Upper lobe of left lung (tissue), 6 donors: ENCODE measurements at places on chromosomes 7 and 10. TPM values are rescaled to one million over a fixed set of nuclear protein-coding genes. Genes with fewer than 3 reads are reported as not detected.
A peak's percentile ranks its signal among the peaks of the same experiment; 100 is the strongest.

The FGFR2 gene
- 60.2 TPM for total RNA-seq

The A1CF gene
- total RNA-seq = not detected

The SGCE gene
- 136 TPM for total RNA-seq

The AKR1C1 gene
- 103 TPM for total RNA-seq

The PURB gene
- 17.8 TPM for total RNA-seq

The ALOX5 gene
- 502 TPM for total RNA-seq

The FKBP6 gene
- total RNA-seq = 0.30 TPM

The ITPRID1 gene
- total RNA-seq = not detected

The PDLIM1 gene
- 151 TPM for total RNA-seq

The NKX2-3 gene
- not detected for total RNA-seq

The BRAT1 gene
- 26.3 TPM for total RNA-seq

DNA sequence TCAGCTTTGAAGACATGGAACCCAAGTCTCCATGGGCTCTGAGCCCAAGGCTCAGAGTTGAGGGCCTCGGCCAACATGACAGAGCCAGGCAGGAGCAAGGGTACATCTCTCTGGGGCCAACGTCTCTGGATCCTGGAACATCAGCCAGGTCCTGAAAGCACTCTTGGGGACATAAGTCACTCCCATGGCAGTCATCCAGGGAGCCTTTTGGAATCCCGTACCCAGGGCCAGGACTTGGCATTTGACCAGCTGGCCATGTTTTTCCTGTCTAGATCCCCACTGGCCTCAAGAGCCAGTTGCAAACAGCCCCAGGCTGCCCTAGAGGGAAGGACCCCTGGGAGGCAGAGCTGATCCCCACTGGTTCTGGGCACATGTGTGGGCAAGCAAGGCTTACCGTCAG lies 4.3 kb upstream of the CXCL12 start:
- H3K36me3 ChIP-seq = no peaks in the 10 kb centered on the region
- DNase-seq = no peak
- H3K27me3 ChIP-seq = no peaks in the 10 kb centered on the region
- H3K4me3 ChIP-seq = no peak overlapping the region
- peaks cover 2% of the 10 kb centered on the region for H3K4me1 ChIP-seq

DNA sequence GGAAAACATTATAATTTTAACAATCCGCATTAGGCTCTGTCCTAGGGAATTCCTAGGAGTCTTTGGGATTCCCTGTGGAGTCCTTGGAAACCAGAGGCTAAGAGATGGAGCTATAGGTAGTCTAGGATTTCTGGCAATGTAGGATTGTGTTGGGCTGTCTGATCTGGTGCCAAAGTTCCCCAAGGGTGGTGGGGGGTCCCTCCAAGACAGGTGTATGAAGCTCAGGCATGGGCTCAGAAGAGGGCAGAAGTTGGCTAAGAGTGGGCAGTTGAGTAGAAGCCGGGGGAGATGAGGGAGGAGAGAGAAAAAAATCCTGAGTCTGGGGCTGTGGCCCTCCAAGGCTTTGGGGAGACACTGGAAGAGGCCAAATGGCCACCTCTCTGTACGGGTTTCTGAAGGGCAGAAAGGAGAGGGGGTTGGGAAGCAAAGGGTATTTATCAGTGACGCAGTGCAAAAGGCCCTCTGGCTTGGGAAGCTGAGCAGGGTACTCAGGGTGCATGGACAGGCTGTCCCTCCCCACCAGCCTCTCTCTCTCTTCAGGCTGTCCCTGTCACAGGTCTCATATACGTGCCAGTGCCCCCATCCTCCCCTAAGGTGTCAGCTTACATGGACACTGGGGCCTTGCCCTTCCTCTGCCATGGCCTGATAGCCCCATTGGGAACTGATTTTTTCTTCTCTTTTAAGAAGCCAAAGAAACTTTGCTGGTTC lies 929 bp downstream of the HOXA6 start:
- H3K27ac ChIP-seq = peak overlapping the region; percentile 84
- peaks cover 32% of the 10 kb centered on the region for H3K4me1 ChIP-seq
- peak overlapping the region; percentile 74 for H3K4me3 ChIP-seq
- DNase-seq = no peak

DNA sequence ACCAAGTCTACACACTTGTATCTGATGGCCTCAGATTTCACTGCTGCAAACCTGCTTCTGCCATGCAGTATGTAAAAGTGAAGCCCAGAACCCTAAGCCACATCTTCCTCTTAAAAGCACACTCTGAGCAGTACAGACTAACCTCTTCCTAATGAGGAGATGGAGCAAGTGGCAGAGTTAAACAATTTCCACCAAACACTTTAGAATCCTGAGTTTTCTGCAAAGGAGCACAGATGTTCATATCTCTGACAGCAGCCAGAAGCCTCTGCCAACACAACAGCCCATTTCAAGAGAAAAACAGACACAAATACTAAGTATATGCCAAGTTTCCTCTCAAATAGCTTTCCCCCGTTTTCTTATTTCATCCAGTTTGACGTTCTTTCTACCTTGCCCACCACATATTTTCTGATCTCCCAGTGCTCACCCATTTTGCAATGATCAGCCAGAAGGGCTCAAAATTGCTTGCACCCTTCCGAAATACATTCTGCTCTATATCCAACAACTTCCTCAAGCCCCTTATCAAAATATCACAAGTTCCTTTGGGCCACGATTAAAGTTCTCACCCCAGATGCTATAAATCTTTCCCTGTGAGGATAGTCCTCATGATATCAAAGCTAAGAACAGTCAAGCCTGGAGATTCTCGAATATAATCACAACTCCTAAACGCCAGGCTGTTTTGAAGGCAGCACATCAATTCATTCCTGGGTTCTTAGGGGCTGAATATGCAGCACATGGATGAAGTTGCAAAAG lies 27.5 kb downstream of the ELMO1 start:
- DNase-seq = no peak
- H3K27me3 ChIP-seq = no peaks in the 10 kb centered on the region
- H3K4me1 ChIP-seq = peaks cover 25% of the 10 kb centered on the region

DNA sequence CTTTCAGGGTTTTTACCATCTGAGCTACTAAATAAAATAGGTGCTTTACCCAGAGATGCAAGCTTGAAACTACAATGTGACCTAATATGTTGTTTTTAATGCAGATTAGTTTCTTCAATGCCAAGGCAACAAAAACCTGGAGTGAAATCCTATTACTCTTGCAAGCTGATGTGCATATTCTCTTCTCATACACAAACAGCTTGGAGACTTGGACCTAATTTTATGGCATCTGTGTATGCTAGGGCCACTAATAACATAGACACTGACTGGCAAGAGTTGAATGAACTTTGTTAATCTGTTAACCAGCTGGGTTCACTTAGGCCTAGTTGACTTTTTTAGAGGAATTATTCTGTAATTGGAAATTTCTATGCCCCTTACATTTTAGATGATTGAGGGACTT lies 23.4 kb upstream of the SMIM30 start:
- DNase-seq = no peak
- H3K27me3 ChIP-seq = no peaks in the 10 kb centered on the region
- H3K36me3 ChIP-seq = no peaks in the 10 kb centered on the region

- H3K27ac ChIP-seq = no peak overlapping the region
- H3K4me1 ChIP-seq = peaks cover 25% of the 10 kb centered on the region
- H3K36me3 ChIP-seq = no peaks in the 10 kb centered on the region
- DNase-seq = no peak
Measured at GRCh38 chr10:95821720-95822119, 65.8 kb downstream of the ENTPD1 start.

DNA sequence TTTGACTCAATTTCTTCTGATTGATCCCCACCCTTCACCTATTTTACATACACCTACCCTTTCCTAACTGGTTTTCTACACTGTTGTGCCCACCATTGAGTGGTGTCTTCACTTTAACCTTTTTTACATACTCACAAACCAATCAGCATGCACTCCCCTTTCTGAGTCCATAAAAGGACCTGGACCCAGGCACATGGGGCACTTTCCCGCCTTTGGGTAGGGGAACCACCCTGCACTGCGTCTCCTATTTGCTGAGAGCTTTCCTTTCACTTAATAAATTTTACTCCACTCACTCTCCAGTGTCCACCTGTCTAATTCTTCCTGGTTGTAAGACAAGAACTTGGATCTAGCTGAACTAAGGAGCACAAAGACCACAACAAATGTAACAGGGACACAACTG lies 33.8 kb downstream of the ANKMY2 start:
- H3K4me1 ChIP-seq = peaks cover 5% of the 10 kb centered on the region
- no peak overlapping the region for H3K27ac ChIP-seq
- DNase-seq = no peak
- H3K4me3 ChIP-seq = no peak overlapping the region
- H3K27me3 ChIP-seq = no peaks in the 10 kb centered on the region
- H3K36me3 ChIP-seq = peaks cover 14% of the 10 kb centered on the region

GRCh38 chr10:43409385-43410109 lies 561 bp upstream of the HNRNPF start:
- H3K27me3 ChIP-seq = no peaks in the 10 kb centered on the region
- DNase-seq = peak; percentile 73
- no peaks in the 10 kb centered on the region for H3K36me3 ChIP-seq
- peak overlapping the region; percentile 60 for H3K4me3 ChIP-seq
- peaks cover 22% of the 10 kb centered on the region for H3K4me1 ChIP-seq
- H3K27ac ChIP-seq = peak overlapping the region; percentile 100

- no peaks in the 10 kb centered on the region for H3K4me1 ChIP-seq
- H3K36me3 ChIP-seq = no peaks in the 10 kb centered on the region
- H3K27me3 ChIP-seq = no peaks in the 10 kb centered on the region
- no peak overlapping the region for H3K4me3 ChIP-seq
Measured at GRCh38 chr10:125592897-125593296, 90.1 kb downstream of the TEX36 start.

DNA sequence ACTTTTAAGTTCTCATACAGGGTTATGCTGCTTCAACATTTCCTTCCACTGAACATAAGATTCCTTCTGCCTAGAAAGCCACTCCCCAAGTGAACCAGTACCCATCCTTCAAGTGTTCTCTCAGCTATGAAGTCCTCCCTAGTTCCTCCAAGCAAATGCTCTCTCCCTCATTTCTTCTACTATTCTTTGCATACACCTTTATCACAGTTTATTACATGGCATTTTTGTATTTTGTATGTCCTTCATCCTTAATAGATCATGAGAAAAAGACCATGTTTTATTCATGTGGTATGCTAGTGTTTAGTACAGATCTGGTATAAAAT lies 1.9 kb downstream of the SYPL1 start:
- no peak overlapping the region for H3K27ac ChIP-seq
- peaks cover 21% of the 10 kb centered on the region for H3K4me1 ChIP-seq
- no peaks in the 10 kb centered on the region for H3K36me3 ChIP-seq
- peak overlapping the region; percentile 84 for H3K4me3 ChIP-seq

- no peak overlapping the region for H3K27ac ChIP-seq
Measured at GRCh38 chr7:98870121-98870651, 372 bp upstream of the TMEM130 start.

GRCh38 chr7:129343099-129343700 lies 91.0 kb upstream of the STRIP2 start:
- H3K36me3 ChIP-seq = no peaks in the 10 kb centered on the region
- DNase-seq = no peak
- no peak overlapping the region for H3K27ac ChIP-seq
- no peaks in the 10 kb centered on the region for H3K27me3 ChIP-seq
- H3K4me3 ChIP-seq = no peak overlapping the region

DNA sequence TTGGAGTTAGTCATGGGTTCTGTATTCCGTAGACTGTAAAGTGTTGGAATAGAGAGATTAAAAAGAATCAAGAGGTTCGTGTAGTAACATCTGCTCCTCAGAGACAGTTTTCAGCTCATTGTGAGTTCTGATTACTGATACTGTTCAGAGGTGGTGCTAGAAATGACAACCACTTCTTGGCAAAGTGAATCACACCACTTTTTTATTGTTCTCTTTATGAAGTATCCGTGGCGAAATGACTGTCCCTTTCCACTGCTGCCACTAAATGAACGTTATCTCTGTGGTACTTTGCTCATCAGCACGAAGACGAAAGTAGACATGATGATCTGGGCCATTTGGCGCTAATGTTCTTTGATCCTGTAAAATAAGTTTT lies 860 bp downstream of the RPP30 start:
- H3K4me3 ChIP-seq = peak overlapping the region; percentile 85
- H3K36me3 ChIP-seq = peaks cover 10% of the 10 kb centered on the region
- no peaks in the 10 kb centered on the region for H3K27me3 ChIP-seq
- peaks cover 9% of the 10 kb centered on the region for H3K4me1 ChIP-seq

- no peaks in the 10 kb centered on the region for H3K27me3 ChIP-seq
- H3K4me3 ChIP-seq = no peak overlapping the region
- H3K4me1 ChIP-seq = peaks cover 13% of the 10 kb centered on the region
- no peaks in the 10 kb centered on the region for H3K36me3 ChIP-seq
- H3K27ac ChIP-seq = no peak overlapping the region
Measured at GRCh38 chr10:28181478-28182096, 121.3 kb downstream of the MPP7 start.

DNA sequence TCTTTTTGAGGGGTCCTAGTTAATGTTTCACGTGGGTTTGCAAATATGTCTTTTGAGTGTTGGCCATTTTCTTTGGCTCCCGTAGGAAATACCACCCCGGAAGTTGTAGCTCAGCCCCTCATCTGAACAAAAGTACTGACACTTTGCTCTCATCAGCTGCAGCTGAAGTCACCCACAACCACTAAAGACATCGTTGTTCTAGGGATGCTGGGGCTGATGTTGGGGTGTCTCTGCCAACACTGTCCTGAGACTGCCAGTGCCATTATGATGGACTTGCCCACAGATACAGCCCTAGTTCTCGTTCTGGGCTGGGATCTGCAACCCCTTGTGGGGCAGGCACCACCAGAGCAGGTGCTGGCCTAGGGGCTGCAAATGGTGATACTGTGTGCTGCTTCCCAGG lies 82.6 kb upstream of the ARHGAP21 start:
- DNase-seq = no peak
- no peak overlapping the region for H3K27ac ChIP-seq
- no peaks in the 10 kb centered on the region for H3K27me3 ChIP-seq
- no peak overlapping the region for H3K4me3 ChIP-seq

DNA sequence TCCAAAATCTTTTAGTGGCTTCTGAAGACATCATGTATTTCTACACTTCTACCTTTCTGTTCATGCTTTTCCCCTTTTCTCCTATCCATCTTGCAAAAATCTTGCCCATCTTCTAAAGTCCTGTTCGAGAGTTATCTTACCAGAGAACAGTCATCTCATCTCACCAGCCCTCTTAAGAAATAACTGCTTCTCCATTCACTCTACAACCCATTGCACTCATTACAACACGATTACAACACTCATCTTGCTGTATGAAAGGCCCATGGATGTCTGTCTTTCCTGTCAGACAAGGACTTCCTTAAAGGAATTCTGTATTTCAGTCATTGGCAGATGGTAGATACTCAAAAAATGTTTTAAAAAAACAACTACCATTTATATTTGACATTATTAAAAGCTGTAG lies 30.8 kb downstream of the ZNF438 start:
- no peaks in the 10 kb centered on the region for H3K36me3 ChIP-seq
- H3K27me3 ChIP-seq = no peaks in the 10 kb centered on the region
- H3K27ac ChIP-seq = peak overlapping the region; percentile 74
- DNase-seq = no peak
- no peak overlapping the region for H3K4me3 ChIP-seq
- H3K4me1 ChIP-seq = peaks cover 35% of the 10 kb centered on the region

- H3K4me1 ChIP-seq = no peaks in the 10 kb centered on the region
- no peaks in the 10 kb centered on the region for H3K27me3 ChIP-seq
- no peaks in the 10 kb centered on the region for H3K36me3 ChIP-seq
- no peak for DNase-seq
- no peak overlapping the region for H3K4me3 ChIP-seq
Measured at GRCh38 chr7:136900005-136900404, 31.6 kb downstream of the CHRM2 start.
